ENCODE measurements at places on chromosomes 3 and 15.

- DNase-seq = no peak
Observed at GRCh38 chr3:23938688-23939087, 6.4 kb upstream of the NR1D2 start.

GRCh38 chr3:1501406-1502115 lies 408.7 kb downstream of the CNTN6 start:
- DNase-seq = no peak

DNA sequence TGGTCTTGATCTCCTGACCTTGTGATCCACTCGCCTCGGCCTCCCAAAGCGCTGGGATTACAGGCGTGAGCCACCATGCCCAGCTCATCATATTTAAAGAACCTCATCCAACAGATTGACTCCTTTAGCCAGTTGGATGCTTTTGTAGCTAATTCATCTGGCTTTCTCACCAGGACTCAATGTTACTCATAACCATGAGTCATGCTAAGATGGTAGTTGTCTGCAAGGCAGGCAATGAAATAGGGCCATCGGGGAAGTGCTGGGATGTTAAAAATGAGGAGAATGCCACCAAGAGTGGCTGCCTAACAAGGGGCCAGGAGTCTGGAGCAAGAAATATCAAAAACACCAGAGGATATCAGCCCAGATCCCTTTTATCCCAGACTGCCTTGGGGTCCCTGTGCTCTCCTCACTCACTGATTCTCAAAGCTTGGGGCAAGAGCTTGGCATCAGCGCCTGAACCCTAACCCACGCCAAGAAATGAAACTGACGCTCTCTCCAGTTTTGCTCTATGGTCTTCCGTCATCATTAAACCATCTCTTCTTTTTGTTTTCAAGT lies 7.4 kb upstream of the PCOLCE2 start:
- DNase-seq = peak; percentile 92

DNA sequence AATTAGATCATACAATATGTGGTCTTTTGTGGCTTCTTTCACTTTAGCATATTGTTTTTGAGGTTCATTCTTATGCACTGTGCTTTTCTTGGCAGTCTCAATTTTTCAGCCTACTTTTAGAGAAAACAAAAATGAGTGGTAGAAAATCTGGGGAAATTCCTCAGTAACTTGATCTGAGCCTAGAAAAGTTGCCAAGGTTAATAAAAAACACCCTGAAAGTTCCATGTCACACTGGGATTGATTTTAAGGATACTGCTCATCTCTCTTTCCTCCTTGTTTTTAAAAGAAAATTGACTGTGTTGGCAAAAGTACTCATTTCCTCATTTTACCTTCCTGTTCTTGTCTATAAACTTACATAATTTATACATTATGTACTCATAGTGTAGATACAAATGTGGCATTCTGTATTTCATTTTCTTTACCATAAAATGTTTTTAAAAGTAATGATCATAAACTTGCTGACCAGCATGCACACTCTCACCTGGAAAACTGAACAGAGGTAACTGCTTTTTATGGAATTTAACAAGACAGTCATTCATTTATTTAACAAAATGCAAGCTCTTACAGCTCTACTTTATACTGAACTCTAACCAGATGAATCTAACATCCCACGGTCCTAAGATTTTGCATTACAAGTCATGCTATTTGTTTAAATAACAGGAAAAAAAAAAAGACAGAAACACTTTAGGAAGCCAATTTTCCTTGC lies 28.6 kb upstream of the SH3BP5 start:
- peak; percentile 83 for DNase-seq

DNA sequence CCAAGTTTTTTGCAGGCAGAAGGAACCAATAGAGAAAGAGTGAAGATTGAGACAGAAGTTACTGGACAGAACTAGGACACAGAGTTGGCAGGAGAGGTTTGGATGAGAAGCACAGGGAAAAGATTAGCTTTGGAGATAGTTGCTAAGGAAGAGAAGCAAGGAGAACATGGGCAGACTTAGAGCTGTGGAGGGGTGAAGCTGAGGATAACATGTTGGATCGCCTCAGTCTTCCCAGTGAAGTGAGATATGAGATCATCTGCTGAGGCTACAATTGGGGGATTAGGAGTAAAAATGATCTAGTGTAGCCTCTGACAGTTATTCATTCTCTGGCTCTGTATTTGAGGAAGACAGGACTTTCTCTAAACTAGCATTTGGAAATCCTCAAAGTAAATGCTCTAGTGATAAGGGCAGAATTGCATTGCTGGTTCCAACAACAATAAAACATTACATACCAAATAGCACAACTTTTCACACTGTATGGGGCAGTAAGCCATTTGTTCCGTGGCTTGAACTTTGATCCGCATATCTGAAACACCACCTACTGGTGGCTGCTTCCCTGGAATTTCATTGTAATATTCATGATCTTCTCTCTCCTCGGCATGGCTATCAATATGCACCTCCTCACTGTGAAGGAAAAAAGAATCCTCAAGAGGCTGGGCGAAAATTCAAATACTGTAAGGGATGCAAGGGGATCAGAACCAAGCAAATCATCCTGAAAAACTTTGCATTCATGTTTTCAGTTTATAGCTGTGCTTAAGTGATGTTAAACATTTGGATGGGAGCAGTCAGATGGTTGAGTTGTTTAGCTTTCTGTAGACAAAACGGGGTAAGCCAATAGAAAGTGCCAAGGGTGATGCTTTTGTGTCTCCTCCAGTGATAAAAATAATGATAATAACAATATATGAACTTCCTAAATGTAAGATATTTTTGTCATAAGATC lies 22.2 kb upstream of the EID1 start:
- DNase-seq = peak; percentile 68

DNA sequence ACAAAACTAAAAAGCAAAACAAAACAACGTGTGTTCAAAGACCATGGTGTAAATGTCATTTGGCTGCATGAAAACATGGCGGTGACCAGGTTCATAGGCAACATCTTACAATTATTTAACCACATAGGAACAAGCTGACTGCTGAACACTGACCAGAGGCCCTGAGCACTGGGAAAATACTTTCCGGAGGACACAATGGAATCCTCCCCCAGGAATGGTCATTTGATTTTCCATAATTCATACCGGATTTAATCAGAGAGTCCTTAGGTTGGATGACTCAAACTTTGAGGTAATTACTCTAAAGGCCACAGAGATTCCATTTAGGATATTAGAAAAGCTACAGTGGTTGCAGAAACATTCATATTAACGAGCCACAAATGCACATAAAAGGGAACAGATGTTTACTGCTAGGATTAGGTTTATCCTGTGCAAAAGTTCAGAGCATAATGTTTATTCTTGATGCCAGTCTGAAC lies 254.7 kb downstream of the NR1D2 start:
- DNase-seq = peak; percentile 81
